ENCODE measurements at places on chromosomes 13 and 19.

DNA sequence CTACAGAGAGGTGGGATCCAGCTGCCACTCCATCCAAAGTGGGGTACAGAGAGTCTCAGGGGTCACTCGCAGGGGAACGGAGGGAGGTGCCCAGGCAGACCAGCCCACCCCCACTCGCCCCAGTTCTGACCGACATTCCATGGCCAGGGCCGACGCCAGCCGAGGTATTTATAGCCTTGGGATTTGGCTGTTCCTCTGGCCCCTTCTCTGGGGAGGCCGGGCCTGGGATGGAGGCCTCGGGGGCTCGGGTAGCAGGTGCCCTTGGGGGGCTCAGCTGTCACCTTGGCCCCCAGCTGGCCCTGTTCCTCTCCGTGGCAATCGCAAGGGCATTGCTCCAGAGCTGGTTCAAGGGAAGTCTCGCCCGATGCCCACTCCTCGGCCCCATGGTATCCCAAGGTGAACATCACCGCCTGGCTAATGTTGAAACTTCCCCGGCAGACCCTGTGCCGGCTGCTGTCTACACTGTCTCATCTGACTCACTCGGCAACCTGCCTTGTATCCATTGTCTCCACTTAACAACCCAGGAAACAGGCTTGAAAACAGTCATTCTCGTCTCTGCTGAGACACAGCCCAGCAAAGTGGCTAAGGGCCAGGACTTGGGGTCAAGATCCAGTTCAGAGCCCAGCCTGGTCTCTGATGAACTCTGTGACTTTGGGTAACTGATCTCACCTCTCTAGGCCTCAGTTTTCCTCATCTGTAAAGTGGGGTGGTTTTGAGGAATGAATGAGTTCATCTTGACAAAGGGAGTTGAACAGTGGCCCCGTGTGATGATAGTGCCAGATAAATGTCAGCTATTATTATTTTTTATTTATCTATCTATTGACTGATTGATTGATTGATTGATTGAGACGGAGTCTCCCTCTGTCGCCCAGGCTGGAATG is 9.7 kb downstream of the PRKACA start:
- no peak for DNase-seq

- peak; percentile 37 for DNase-seq
Observed at GRCh38 chr19:19628501-19629134, 598 bp upstream of the LPAR2 start.

GRCh38 chr13:99135591-99135990 is 65.1 kb upstream of the UBAC2 start:
- no peak for DNase-seq

- DNase-seq: no peak
Observed at GRCh38 chr19:30335306-30335886, 36.8 kb upstream of the ZNF536 start.

- DNase-seq: no peak
Observed at GRCh38 chr19:2798733-2799132, 13.4 kb downstream of the THOP1 start.

DNA sequence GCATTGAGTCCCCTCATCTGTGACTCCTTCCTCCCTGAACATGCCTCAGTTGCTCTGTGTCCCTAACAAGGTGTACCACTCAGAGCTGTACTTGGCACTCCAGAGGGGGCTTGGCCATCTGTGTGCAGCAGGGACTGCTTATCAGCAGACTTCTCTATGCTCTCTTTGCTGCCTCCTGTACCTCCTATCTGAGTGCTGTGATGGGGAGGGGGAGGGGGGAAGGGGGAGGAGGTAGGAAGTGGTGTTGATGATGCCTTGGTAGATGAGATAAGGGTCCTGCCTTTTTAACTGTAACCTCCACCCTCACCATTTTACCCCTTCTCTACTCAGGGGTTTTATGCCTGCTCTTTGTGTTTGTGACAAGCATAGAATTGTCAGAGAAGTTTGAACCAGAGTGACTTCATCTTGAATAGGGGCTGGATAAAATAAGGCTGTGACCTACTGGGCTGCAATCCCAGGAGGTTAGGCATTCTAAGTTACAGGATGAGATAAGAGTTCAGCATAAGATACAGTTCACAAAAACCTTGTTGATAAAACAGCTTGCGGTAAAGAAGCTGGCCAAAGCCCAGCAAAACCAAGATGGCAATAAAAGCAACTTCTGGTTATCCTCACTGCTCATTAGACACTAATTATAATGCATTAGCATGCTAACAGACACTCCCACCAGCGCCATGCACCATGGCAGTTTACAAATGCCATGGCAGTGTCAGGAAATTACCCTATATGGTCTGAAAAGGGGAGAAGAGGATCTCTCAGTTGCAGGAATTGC is 13.2 kb downstream of the PCDH8 start:
- no peak for DNase-seq

DNA sequence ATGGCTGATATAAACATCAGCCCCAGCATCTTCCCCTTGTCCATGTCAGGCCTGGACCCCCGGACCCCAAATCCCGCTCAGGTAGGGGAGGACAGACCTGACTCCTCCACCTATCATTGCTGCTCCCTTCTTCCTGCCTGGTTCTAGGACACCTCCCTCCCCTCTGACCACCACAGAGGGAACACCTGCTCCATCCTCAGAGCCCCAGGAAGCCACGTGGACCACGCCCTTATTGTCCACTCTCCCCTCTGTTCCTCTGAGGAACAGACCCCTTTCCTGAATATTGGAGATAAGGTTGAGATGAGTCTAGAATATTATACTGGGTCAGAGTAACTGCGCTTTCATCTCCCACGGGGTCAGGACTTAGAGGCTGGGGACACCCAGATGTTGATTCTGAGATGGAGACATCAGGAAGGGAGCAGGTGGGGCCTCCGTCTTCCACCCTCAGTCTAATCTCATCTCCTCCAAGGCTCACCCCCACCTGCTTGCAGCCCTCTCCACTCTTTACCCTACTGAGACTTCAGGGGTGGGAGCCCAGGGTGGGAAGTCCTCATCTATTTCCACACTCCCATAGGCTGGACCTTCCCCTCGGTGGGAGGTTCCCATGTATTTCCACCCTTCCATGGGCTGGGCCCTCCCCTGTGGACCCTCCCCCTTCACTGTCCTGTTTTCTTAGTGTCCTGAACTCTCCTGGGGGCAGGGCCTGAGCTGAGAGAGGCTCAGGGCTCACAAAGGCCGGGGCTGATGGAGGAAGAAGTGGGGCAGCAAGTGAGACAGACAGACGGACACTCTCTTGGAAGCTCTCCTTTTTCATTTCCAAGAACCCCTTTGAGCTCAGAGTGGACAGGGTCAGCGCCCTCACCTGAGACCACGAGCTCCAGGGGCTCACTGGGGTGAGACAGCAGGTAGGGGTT is 2.7 kb downstream of the LILRA4 start:
- no peak for DNase-seq

GRCh38 chr13:40671956-40672764 is 5.7 kb upstream of the FOXO1 start:
- DNase-seq: peak; percentile 53

DNA sequence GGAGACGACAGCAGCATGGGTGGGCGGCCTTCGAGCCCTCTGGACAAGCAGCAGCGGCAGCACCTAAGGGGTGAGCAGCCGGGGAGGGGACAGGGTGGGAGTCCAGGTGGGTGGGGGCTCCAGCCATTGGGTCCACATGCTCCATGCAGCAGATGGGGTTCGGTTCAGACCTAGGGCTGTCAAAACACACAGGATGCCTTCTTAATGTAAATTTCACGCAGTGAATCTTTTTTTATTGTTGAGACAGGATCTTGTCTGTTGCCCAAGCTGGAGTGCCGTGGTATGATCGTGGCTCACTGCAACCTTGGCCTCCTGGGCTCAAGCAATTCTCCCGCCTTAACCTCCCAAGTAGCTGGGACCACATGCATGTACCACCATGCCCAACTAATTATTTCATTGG is 15.9 kb downstream of the PGLS start:
- DNase-seq: no peak

DNA sequence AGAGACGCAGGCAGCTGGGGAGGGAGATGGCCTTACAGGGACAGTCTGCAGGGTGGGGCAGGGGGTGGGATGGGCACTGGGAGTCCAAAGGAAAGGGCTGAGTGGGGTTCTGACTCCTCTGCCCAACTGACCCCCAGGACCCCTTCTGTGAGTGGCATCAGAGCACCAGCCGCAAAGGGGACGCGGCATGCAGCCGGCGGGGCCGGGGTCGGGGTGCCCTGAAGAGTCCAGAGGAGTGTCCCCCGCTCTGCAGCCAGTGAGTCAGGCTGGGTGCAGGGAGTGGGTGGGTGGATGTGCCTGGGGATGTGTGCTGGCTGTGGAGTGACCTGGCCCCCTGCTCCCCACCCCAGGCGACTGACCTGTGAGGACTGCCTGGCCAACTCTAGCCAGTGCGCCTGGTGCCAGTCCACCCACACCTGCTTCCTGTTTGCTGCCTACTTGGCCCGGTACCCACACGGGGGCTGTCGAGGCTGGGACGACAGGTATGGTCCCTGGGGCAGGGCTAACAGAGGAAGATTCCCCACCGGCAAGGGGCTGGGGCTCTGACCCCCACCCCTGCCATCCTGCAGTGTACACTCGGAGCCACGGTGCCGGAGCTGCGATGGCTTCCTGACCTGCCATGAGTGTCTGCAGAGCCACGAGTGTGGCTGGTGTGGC is 25.8 kb downstream of the MEGF8 start:
- DNase-seq: no peak

GRCh38 chr13:28967029-28967915 is 147.1 kb downstream of the MTUS2 start:
- no peak for DNase-seq

GRCh38 chr13:97307118-97307881 is 85.2 kb downstream of the MBNL2 start:
- no peak for DNase-seq

- DNase-seq: no peak
Observed at GRCh38 chr13:25378528-25378927, 6.8 kb downstream of the ATP8A2 start.

DNA sequence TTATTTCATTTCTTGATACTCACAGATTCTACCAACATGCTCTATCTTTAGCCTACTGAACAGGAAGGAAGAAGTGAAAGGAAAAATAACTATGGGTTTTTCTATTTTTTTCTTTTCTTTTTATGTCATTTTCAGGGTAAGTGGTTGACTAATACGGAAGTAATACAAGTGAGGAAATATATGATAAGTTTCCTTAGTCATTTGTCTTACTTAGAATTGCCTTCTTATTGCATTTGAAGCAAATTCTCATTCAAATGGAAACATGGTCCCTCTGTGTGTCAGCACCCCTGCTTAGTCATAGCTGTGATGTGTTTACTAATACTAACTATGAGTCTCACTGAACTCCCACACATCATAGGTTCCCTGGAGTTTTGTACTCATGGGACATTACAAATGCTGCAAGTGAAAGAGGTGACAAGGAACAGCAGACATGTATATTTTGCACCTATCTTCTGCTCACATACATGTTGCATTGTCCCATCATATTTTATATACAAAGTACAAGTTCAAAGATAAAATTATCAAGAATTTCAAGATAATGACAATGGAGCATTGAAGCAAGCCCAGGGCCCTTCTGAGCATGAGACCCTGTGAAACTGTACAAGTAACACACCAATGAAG is 60.1 kb downstream of the DCT start:
- DNase-seq: no peak

- no peak for DNase-seq
Observed at GRCh38 chr19:43675269-43675879, 5.4 kb upstream of the PLAUR start.

GRCh38 chr19:56080669-56081401 is 40.3 kb downstream of the ZNF787 start:
- peak; percentile 31 for DNase-seq

GRCh38 chr19:32465176-32465575 is 59.6 kb downstream of the DPY19L3 start:
- no peak for DNase-seq

DNA sequence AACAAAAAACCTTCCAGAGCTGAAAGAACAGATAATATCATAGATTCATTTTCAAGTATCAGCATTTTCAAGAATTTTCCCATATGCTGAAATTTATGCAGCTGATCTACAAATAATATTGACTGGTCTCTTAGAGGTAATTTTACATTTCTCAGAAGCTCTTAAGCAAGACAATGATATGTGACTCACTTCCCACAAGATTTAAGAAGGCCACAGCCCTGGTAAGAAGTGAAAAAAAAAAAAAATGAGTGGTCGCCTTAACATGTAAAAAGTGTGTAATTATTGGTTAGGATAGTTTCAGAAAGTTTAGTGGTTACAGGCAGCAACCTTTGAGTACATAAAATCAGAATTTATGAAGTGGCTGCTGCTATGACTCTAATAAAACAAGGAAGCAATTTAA is 54.5 kb downstream of the NUFIP1 start:
- no peak for DNase-seq

DNA sequence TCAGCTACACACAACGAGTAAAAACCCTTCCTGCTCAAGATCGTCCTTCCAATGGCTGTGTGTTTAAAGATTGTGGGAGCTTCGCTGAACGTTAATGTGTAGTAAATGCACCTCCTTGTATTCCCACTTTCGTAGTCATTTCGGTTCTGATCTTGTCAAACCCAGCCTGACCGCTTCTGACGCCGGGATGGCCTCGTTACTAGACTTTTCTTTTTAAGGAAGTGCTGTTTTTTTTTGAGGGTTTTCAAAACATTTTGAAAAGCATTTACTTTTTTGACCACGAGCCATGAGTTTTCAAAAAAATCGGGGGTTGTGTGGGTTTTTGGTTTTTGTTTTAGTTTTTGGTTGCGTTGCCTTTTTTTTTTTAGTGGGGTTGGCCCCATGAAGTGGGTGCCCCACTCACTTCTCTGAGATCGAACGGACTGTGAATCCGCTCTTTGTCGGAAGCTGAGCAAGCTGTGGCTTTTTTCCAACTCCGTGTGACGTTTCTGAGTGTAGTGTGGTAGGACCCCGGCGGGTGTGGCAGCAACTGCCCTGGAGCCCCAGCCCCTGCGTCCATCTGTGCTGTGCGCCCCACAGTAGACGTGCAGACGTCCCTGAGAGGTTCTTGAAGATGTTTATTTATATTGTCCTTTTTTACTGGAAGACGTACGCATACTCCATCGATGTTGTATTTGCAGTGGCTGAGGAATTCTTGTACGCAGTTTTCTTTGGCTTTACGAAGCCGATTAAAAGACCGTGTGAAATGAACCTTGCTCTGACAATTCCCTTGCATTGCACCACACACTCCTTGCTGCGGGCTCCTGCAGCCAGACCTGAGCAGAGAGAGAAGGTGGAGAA is 2.7 kb upstream of the FAM174C start:
- DNase-seq: no peak

DNA sequence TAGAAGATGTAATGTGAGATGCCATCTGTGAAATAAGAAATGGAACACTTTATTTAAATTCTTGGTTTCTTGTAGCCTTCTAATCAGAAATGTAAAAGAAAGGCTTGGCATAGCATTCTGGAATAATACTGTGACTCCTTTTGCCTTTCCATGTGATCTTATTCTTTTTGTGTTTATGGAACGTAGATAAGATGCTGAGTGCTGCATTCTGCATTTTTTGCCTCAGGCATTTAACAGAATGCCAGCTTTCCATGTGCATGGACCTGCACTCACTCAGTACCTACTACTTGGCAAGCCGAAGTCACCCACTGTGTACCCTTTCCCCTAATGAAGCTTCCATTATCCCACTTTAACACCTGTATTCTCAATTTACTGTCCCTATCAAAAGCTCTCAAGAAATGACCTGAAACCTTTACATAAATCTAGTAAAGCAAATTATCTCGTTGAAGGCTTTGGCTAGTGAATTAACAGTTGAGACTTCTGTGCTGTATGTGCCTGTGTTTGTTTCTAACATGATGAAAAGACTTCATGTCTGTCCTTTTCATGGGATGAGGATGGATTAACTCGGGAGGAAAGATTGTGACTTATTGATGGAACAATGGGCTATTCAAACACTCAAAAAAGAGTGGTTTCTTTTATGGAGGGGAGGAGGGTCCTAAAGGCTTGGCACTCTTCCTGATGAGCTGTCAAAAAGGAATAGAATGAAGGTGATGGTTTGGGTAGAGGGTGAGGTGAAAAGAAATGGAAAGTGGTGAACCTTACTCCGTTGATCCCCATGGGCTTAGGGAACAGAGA is 44.7 kb upstream of the FRY start:
- DNase-seq: peak; percentile 99

Data from NCI-H748 treated with DMSO at 0.1 percent for 48 hours (cell line).